ENCODE measurements at places on chromosomes 7 and 10. TPM values are rescaled to one million over a fixed set of nuclear protein-coding genes. Genes with fewer than 3 reads are reported as not detected.

The PDE6C gene
- not detected for total RNA-seq

- no peak for DNase-seq
These were observed 93.7 kb downstream of the MDFIC start for GRCh38 chr7:115015619-115016018.

DNA sequence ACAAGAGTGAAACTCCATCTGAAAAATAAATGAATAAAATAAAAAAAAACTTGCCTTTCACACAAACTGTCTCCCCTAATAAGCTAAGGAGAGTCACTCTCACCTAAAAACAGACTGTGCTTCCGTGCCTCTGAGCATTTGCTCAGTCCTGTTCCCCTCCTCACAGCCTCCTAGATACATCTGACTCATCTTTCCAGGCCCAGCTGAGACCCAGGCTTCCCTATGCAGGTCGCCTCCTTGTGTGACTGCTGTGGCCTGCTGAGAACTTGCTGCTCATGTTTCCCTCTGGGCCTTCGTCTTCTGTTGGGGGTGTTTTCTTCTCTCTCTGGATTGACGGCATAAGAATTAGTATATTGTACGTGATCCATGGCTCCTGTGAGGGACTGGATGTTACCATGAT is 777.7 kb downstream of the LRMDA start:
- no peak for DNase-seq

The MRLN gene
- not detected for total RNA-seq

GRCh38 chr10:123852411-123852951 is 39.1 kb downstream of the CPXM2 start:
- no peak for DNase-seq

DNA sequence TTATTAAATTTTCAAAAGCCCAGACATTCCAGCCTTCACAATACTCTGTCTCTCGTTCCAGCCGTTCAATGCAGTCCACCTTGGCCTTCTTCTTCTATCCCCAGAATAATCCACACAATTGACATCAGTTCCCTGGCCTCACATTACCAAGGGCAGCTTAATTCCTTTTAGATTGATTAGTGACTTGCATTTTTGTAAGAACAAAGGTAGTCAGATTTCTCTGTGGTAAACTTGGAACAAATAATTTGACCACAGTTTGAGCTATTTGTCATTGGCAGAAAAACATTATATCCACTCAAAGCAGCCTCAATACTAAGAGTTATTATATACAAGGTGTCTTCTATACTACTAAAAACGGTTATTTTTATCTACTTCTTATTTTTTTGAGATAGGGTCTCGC is 5.1 kb upstream of the CYTH3 start:
- DNase-seq = no peak

The MUC3A gene
- total RNA-seq = 0.45 TPM

DNA sequence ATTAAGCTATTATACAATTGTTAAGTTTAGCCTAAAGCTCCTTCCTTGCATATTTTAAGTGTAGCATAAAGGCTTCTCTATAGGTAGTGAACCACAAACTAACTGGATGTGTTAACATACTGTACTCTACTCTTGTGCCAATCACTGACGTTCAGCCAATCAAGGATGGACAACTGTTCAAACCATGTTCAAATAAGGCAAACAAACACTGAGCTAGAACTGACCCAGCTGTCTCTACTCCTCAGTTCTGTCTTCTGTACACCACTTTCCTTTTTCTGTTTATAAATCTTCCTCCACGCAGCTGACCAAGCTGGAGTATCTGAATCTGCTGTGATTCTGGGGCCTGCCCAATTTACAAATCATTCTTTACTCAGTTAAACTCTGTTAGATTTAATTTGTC is 188.7 kb upstream of the MBL2 start:
- DNase-seq = no peak

DNA sequence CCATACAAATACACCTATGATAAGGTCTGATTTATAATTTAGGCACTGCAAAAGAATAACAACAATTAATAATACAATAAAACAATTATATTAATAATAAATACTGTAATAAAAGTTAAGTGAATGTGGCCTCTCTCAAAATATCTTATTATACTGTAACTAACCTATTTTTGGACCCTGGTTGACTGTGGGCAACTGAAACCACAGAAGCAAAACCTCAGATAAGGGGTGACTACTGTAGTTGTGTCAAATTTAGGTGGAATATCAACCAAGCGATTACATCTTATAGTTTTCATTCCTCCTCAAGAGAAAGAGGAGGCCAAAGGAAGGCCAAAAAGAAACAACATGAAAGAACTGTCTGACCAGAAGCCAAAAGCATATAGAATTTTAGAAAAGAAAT is 103.9 kb downstream of the SKAP2 start:
- DNase-seq = no peak

The PRLHR gene
- not detected for total RNA-seq

- DNase-seq = no peak
These were observed 83.1 kb downstream of the CTNNA3 start for GRCh38 chr10:67612577-67613537.

- DNase-seq = no peak
These were observed 6.8 kb downstream of the DLG5 start for GRCh38 chr10:77919713-77920108.

DNA sequence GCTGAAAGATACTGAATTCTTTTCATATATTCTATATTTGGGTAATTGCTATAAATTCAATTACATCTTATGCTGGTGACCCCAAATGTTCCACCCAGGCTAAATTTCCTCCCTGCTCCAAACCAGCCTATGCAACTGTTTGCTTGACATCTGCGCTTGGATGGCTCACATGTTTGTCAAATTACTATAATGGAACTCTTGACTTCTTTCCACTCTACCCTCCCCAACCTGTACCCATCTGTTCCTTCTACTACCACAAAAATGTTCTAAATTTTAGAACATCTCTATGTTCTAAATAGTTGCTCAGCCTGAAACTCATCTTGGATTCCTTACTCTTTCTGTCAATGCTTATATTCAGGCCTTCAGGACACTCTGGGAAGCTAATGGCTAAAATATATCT is 249.9 kb upstream of the SMIM30 start:
- DNase-seq = no peak

The ZNF488 gene
- not detected for total RNA-seq

- DNase-seq = no peak
These were observed 286.8 kb upstream of the KLF14 start for GRCh38 chr7:131020759-131021261.

The GJC3 gene
- total RNA-seq = not detected
